Ovary (tissue), 10 donors: ENCODE measurements at places on chromosomes 2 and 18. TPM values are rescaled to one million over a fixed set of nuclear protein-coding genes. Genes with fewer than 3 reads are reported as not detected.

The MREG gene
- total RNA-seq: 3.0 TPM

- no peak overlapping the region for H3K27ac ChIP-seq
- no peaks in the 10 kb centered on the region for H3K4me1 ChIP-seq
- H3K36me3 ChIP-seq: no peaks in the 10 kb centered on the region
- H3K27me3 ChIP-seq: no peaks in the 10 kb centered on the region
These were observed 311.9 kb upstream of the RAB6C start for GRCh38 chr2:129667577-129667976.

DNA sequence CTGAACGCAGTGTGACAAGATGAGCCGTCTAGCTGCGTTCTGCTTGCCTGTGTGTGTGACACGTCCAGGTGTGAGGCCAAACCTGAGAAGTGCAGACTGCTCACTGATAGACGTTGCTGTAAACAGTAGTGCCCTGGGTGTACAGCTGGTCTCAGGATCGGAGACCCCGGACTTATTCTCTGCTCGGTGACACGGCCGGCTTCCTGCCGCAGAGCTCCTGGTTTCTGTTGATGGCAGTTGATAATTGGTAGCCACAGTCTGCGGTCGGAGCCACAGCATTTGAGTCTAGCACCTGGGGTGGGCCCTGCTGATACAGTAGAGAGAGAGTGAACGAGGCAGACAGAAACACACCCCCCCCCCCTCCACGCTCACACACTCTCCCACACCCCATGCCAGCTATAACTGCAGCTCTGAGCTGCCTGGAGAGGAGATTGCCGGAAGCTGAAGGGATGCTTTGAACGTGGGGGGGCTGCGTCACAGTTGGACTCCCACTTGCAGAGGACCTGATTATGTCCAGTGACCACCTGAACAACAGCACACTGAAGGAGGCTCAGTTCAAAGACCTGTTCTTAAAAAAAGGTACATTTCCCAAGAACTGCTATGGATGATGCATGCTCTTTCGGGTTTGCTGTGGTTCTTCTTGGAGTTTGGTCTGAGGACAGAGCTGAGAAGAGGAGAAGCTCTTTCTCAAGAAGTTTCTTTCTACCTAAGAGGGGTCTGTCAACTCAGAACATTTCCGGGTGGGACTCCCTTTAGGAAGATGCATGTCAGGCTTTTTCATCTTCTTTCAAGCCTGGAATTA, 114.0 kb downstream of the FAM210A start:
- H3K4me1 ChIP-seq: peaks cover 3% of the 10 kb centered on the region
- no peak for DNase-seq
- H3K36me3 ChIP-seq: no peaks in the 10 kb centered on the region
- no peak overlapping the region for H3K27ac ChIP-seq

DNA sequence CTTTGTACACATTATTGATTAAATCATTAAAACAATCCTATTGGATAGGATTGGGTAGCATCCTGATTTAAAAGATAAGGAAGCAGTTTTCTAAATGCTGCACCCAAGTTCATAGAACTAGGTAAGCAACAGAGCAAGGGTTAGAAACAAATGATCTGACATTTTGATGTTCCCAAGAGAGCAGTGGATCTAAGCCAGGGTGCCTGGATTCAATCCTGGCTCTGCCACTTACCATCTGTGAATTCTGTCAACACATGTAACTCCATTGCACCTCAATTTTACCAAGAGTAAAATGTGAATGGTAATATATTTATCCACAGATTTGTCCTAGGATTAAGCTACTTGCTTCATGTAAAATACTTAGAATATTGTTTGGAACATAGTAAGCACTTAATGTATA, 982.6 kb upstream of the FANCL start:
- H3K27ac ChIP-seq: no peak overlapping the region
- no peaks in the 10 kb centered on the region for H3K36me3 ChIP-seq
- H3K27me3 ChIP-seq: no peaks in the 10 kb centered on the region
- no peaks in the 10 kb centered on the region for H3K4me1 ChIP-seq

GRCh38 chr18:78330766-78331165, 648.9 kb upstream of the SALL3 start:
- no peaks in the 10 kb centered on the region for H3K27me3 ChIP-seq
- H3K27ac ChIP-seq: no peak overlapping the region
- H3K4me3 ChIP-seq: no peak overlapping the region
- no peaks in the 10 kb centered on the region for H3K4me1 ChIP-seq

DNA sequence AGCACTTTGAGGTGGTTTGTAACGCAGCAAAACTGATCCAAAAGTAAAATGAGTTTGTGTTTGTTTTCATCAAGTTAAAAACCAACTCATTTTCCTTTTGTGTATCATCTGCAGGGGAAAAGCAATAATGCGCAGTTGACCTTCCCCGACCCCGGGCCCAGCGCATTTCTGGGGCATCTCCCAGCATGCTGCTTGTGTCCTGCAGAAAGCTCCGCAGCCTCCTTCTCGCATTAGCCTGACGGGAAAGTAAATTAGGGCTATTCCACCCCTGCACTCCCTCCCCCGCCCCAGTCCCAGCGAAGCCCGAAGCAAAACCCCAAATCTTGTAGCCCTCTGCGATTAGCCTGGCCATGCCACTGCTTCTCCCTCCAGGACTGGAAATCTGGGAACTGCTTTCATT, 82.0 kb upstream of the PPM1B start:
- H3K27me3 ChIP-seq: no peaks in the 10 kb centered on the region
- H3K4me3 ChIP-seq: peak overlapping the region; percentile 33
- H3K36me3 ChIP-seq: no peaks in the 10 kb centered on the region
- no peaks in the 10 kb centered on the region for H3K4me1 ChIP-seq
- no peak overlapping the region for H3K27ac ChIP-seq
- no peak for DNase-seq

The FIGN gene
- total RNA-seq: 15.1 TPM

The ABCG5 gene
- not detected for total RNA-seq

The SCYGR1 gene
- total RNA-seq: not detected

The RGPD4 gene
- 0.23 TPM for total RNA-seq

GRCh38 chr2:216633616-216634369, 573 bp downstream of the IGFBP2 start:
- no peak overlapping the region for H3K27ac ChIP-seq
- H3K27me3 ChIP-seq: no peaks in the 10 kb centered on the region
- H3K4me1 ChIP-seq: peaks cover 11% of the 10 kb centered on the region

The C2orf78 gene
- total RNA-seq: not detected

- no peak overlapping the region for H3K27ac ChIP-seq
- no peak for DNase-seq
- H3K4me3 ChIP-seq: peak overlapping the region; percentile 17
- H3K36me3 ChIP-seq: no peaks in the 10 kb centered on the region
- no peaks in the 10 kb centered on the region for H3K27me3 ChIP-seq
- peaks cover 13% of the 10 kb centered on the region for H3K4me1 ChIP-seq
These were observed 7.3 kb downstream of the ZNF516 start for GRCh38 chr18:76487782-76488181.

- no peak overlapping the region for H3K4me3 ChIP-seq
- no peaks in the 10 kb centered on the region for H3K27me3 ChIP-seq
- H3K36me3 ChIP-seq: no peaks in the 10 kb centered on the region
- no peak overlapping the region for H3K27ac ChIP-seq
- DNase-seq: no peak
- H3K4me1 ChIP-seq: no peaks in the 10 kb centered on the region
These were observed 298.2 kb downstream of the SP3 start for GRCh38 chr2:173667014-173667413.

The TUBB6 gene
- 139 TPM for total RNA-seq

GRCh38 chr2:231642631-231643494, 50.2 kb downstream of the TEX44 start:
- peak overlapping the region; percentile 73 for H3K27ac ChIP-seq
- DNase-seq: peak; percentile 81
- H3K27me3 ChIP-seq: no peaks in the 10 kb centered on the region
- no peaks in the 10 kb centered on the region for H3K36me3 ChIP-seq

DNA sequence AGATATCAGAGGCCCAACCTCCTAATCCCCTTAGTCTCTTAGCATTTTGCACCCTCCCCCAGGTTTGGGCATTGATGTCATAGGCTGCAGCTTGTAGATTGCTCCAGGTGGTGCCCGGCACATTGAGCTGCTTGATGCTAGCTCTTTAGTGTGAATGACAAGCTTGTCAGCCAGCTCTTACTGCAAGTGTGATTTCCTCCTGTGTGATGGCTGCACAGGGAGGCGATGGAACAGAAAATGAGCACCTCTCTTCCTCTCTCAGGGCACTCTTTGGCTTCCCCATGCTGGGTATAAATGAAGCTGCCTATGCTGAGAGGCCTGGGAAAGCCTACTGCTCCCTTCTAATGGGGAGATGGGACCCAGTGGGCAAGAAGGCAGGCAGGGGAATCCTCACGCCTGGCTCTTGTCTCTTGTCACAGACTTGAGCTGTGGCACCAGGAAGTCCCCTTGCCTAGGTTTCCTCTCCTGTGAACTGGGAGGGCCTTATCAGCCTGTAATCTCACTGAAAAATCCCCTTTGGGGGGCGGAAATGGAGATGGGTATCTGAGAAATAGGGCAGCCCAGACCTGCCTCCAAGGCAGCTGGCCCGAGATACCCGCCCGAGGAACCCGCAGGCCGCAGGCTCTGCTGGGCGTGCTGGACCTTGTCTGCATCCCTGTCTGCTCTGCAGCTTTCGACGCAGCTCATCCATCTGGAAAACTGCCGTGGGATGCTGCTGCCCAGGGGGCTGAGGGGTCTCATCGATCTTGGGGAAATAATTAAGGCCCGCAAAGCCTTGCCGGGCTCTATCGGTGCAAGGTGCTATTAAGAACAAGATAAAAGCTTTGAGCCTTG, 163.5 kb upstream of the CXCR4 start:
- no peak overlapping the region for H3K4me3 ChIP-seq
- H3K27ac ChIP-seq: no peak overlapping the region
- no peaks in the 10 kb centered on the region for H3K27me3 ChIP-seq
- no peak for DNase-seq
- H3K36me3 ChIP-seq: no peaks in the 10 kb centered on the region
- H3K4me1 ChIP-seq: no peaks in the 10 kb centered on the region

GRCh38 chr2:209525834-209526281, 102.0 kb downstream of the MAP2 start:
- DNase-seq: no peak
- no peaks in the 10 kb centered on the region for H3K27me3 ChIP-seq
- no peak overlapping the region for H3K4me3 ChIP-seq
- no peaks in the 10 kb centered on the region for H3K36me3 ChIP-seq

DNA sequence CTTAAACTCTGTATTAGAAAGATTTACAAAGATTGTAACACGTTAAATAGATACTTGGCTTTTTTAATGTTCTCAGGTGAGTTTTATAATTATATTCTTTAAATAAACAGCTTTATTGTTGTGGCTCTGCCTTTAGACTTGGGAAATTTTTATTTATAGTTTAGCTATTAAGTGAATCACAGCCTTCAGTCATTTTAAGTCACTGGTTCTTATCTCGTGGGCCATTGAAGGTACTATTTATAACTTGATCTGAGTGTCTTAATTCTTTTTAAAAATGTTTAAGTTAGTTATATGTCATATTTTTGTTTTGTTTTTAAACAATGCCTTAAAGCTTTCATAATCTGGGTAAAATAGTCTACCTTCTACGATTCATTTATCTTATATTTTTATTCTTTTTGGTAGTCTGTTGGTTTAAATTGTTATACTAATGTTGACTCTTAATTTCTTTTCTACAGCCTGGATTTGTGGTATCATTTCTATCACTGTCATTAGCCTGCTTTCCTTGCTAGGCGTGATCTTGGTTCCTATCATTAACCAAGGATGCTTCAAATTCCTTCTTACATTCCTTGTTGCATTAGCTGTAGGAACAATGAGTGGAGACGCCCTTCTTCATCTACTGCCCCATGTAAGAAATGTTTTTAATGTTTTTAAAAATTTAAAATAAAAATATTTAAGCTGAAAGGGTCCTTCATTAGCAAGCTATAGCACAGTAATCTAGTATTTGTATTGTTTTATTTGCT, 49.3 kb downstream of the SLC39A10 start:
- no peak overlapping the region for H3K4me3 ChIP-seq
- H3K27ac ChIP-seq: no peak overlapping the region
- no peaks in the 10 kb centered on the region for H3K36me3 ChIP-seq
- H3K27me3 ChIP-seq: no peaks in the 10 kb centered on the region

- H3K4me3 ChIP-seq: no peak overlapping the region
- no peaks in the 10 kb centered on the region for H3K36me3 ChIP-seq
- no peak for DNase-seq
- H3K27ac ChIP-seq: no peak overlapping the region
These were observed 93.7 kb downstream of the MAPRE2 start for GRCh38 chr18:35134791-35135531.

- no peak for DNase-seq
- H3K27me3 ChIP-seq: no peaks in the 10 kb centered on the region
- no peaks in the 10 kb centered on the region for H3K36me3 ChIP-seq
- no peak overlapping the region for H3K27ac ChIP-seq
- H3K4me3 ChIP-seq: no peak overlapping the region
These were observed 458.1 kb downstream of the BCL11A start for GRCh38 chr2:60095202-60095815.

GRCh38 chr2:237529452-237530402, 36.6 kb upstream of the PRLH start:
- H3K27me3 ChIP-seq: no peaks in the 10 kb centered on the region
- no peak overlapping the region for H3K4me3 ChIP-seq
- no peaks in the 10 kb centered on the region for H3K4me1 ChIP-seq
- no peak for DNase-seq
- no peaks in the 10 kb centered on the region for H3K36me3 ChIP-seq
- H3K27ac ChIP-seq: no peak overlapping the region

DNA sequence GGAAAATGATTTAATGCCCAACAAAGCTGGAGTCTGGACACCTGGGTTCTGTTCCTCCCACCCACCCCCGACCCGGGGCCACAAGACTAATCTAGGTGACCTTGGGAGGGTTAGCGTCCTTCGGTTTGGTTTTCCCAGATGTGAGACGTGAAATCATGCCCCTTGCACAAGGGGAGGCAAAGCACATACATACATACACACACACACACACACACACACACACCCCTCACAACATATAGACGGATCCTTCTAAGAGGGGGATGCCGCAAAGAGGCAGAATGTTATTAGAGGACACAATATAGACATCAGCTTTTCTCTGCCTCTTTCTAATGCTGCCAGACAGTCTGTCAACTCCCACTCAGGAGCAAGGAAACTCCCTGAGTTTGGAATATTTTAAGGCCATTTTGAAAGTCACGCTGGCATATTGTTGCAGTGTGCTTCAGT, 616 bp upstream of the RBMS1 start:
- H3K4me1 ChIP-seq: peaks cover 5% of the 10 kb centered on the region
- peak overlapping the region; percentile 94 for H3K4me3 ChIP-seq
- H3K36me3 ChIP-seq: no peaks in the 10 kb centered on the region

DNA sequence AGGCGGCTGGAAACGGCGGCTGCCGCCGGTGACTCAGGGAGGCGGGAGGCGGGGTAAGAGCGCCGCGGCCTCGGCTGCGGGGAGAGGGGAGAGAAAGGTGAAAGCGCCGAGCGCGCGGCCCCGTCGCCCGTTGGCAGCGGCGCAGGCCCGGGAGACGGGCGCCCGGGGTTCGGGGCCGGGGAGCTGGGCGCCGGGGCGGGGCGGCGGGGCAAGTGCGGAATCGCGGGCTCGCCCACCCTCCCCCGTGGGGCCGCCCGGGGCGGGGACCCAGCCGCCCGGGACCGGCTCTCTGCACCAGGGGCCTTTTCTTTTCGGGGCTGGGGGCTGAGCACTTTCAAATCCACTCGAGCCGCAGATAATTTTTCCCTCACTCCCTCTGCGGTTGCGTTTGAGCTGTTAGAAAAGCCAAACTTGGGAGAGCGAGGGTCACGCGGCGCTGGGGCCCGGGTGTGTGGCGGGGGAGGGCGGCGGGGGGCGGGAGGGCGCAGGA, 266 bp downstream of the KDM3A start:
- H3K27me3 ChIP-seq: no peaks in the 10 kb centered on the region
- peak overlapping the region; percentile 68 for H3K4me3 ChIP-seq
- H3K36me3 ChIP-seq: no peaks in the 10 kb centered on the region
- DNase-seq: no peak

The CD207 gene
- total RNA-seq: 1.5 TPM

GRCh38 chr2:3264010-3264744, 113.4 kb downstream of the EIPR1 start:
- DNase-seq: no peak
- no peaks in the 10 kb centered on the region for H3K4me1 ChIP-seq
- no peak overlapping the region for H3K4me3 ChIP-seq
- H3K27me3 ChIP-seq: no peaks in the 10 kb centered on the region
- H3K27ac ChIP-seq: no peak overlapping the region
- no peaks in the 10 kb centered on the region for H3K36me3 ChIP-seq

The GULP1 gene
- 44.9 TPM for total RNA-seq
